ENCODE measurements at places on chromosomes 5 and 9. TPM values are rescaled to one million over a fixed set of nuclear protein-coding genes. Genes with fewer than 3 reads are reported as not detected.

DNA sequence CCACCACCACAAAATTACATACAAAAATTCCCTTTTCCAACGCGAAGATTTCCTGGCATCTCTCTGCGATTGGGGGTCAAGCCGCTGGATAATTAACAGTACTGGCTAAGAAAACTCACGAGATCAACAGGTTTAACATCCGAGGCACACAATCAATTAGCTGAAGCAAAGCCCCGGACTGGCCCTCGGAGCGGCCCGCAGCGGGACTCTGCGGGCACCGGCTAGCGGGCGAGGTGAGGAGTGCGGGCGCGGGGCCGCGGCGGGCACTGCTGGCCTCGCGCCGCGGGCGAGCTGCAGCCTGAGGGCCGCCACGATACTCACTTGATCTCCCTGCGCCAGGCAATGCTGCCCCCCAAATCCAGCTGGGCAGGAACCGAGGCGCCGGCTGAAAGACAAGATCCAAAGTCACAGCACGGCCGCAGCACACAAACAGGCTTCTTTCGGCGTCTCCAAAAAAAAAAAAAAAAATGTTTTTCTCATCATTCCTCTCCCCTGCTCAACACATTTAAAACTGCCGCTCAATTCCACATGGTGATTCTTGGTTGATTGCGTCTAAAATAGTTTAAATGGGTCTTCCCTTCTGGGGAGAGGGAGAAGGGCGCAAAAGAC lies 210.2 kb downstream of the MEF2C start:
- no peak for DNase-seq

DNA sequence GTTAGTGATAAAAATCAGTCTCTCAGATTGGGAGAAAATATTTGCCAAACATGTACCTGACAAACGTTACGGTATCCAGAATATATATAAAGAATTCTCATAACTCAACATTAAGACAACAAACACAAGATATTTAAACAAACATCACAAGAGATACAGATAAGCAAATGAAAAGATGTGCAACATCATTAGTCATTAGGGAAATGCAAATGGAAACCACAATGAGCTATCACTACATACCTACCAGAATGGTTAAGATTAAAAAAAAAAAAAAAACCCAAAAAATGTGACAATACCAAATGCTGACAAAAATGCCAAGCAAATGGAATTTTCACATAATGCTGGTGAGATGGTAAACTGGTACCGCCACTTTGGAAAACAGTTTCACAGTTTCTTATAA lies 15.4 kb downstream of the CERT1 start:
- no peak for DNase-seq

DNA sequence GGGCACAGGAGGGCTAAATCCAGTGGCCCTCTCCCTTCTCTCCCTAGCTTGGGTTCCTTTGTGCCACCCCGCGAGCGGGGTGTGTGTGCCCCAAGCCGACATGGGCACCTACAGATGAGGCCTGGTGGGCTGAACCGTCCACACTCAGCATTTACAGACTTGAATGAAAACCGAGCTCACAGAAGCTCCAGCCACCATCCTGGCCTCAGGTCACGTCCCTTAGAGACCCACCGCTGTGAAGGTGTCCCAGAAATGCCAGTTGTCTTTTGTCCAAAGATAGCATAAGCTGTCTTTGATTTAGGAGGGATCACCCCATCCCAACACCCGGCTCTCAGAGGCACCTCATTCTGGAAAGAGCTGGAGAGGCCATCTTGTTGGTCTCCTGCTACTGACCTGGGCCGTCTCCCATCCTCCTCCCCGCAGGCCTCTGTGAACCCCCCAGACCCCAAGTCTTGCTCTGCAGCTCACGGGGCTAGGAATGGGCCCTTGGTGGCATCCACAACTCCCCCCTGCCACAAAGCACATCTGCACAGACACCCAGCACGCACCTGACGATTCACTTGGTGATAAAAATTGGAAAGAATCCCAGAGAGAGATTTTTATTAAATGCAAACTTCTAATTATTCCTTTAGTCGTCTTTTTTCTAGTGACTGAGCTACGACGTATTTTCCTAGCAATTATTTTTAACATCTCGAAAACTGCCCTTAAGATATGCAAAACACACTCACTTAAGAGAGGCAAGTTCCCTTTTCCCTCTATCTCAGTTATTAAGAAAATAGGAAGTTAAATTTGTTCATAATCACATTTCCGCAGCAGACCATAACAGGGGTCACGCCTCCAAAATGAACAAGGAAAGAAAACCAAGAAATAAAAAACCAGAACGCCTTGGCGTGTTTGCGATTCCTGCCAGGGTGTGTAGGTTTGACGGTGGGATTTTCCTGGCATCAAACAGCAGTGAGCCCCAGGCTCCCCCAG lies 80.5 kb upstream of the LMX1B start:
- DNase-seq: no peak

DNA sequence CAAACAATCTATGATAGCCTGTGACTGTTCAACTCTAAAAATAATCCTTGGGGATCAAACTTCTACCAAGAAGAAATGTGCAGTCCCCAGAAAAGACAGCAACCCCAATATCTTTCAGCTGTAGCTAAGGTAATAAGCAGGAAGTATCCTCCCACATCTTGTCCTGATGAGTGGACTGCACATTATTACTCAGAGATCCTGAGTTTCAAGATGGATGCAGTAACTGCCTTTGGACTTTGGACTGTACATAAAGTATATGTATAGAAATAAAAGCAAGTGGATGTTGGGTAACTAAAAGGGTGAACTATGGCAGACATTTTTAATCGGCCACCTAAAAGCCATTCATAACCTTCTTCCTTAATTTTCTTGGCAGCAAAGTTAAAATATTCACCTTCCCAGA lies 45.1 kb downstream of the SMIM23 start:
- no peak for DNase-seq

Gene CLK4
- total RNA-seq: 9.7 TPM

DNA sequence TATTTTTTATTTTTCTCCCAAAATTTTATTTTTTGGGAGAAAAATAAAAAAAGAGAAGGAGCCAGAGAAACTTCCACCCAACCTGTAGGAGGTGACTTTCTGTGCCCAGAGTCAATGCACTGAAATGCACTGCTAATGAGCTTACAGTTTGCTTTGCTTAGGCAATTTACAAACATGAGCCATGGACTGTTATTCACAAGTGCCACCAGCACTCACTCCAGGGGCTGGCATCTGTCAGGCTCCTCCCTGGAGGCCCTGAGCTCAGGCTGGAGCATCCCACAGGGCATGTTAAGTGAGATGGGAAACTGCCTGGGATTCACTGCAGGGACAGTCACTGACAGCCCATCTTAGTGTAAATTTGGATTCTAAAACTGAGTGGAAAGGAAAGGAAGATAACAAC lies 74.9 kb downstream of the FANCC start:
- DNase-seq: no peak

DNA sequence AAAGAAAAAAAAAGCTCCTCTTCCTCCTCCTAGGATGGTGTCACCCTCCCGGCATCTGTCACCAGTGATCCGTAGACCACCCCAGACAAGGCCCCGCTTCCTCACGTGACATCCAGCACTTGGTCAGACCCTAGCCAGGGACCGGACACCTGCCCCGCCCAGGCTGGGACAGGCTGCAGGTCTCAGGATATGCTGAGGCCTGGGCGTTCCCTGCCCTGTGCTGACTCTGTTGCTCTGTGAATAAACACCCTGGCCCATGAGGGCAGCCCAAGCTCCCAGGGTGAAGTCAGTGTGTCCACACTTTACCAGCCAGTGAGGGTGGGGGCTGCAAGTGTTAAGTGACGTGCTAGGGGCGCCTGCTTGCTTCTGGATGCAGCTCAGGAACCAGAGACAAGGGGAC lies 5.6 kb downstream of the EDF1 start:
- no peak for DNase-seq

Gene PCA3
- total RNA-seq: not detected

Gene ARAP3
- total RNA-seq: 10.8 TPM

Gene IL3
- not detected for total RNA-seq

Gene SLC6A7
- not detected for total RNA-seq

Gene SPOCK1
- 20.1 TPM for total RNA-seq

- peak; percentile 2 for DNase-seq
Observed at GRCh38 chr5:157506981-157507780, 47.2 kb downstream of the NIPAL4 start.

DNA sequence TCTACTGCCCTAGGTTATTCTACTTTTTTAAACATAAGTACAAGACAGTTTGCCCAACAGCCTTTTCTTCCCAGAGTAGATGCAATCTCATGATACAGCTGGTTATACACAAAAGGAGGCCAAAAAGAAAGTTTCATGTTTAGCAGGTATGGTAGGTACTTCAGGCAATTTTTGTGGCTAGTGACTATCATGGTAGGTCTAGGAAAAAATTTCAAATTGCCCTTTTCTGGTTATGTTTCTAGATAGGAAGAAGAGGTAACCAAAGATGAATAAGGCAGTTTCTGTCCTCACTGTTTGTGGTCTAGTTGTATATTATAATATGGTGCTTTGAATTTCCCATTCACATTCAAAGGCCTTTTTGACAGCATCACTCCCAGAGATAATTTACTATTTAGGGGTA lies 19.7 kb downstream of the MEGF9 start:
- DNase-seq: no peak

DNA sequence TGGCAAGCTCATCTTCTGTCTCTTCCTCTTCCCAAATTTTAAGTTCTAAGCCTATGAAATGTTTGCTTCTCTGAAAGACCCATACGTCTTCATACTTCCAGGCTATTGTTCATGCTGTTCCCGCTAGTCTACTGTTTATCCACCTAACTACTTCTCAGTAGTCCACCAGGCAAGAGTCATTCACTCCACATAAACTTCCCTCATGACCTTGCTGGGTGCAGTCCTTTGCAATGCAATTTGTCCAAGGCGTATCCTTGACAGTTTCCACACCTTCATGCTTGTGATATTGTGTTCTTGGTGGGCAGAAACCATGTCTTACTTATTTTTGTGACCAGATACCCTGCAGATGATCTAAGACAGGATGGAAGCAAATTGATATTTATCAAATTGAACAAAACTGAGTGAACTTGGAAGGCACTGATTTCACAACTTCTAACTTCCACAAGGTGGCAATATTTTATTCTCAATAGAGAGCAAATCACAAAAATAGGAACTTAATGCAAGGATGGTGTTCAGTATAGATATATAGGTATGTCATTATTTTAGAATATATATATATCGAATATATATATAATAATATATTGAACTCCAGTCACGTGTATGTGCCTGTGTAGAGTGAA lies 30.3 kb downstream of the TYRP1 start:
- DNase-seq: no peak

GRCh38 chr5:157651623-157652376 lies 438 bp downstream of the SOX30 start:
- no peak for DNase-seq

Gene PCDHGC4
- total RNA-seq: 0.62 TPM

Gene ANKRD34B
- total RNA-seq: 1.5 TPM

Gene MYOT
- not detected for total RNA-seq

DNA sequence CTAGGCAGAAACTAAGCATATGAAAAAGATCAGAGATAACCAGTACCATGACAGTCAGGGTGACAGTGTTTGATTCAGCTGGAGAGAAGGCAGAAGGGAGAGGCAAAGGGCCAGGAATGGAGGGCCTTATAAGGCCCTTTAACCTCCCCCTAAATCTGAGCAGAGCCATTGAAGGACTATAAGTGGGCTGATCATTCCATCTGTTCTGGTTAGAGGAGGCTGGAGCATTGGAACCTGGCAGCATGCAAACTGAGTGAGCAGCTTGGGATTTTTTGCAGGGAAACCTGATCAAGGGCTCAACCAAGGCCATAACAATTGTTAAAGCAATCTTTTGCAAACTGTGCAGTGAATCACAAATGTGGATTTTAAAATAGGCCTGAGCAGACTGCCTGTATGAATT lies 174.5 kb upstream of the DAP start:
- DNase-seq: no peak

DNA sequence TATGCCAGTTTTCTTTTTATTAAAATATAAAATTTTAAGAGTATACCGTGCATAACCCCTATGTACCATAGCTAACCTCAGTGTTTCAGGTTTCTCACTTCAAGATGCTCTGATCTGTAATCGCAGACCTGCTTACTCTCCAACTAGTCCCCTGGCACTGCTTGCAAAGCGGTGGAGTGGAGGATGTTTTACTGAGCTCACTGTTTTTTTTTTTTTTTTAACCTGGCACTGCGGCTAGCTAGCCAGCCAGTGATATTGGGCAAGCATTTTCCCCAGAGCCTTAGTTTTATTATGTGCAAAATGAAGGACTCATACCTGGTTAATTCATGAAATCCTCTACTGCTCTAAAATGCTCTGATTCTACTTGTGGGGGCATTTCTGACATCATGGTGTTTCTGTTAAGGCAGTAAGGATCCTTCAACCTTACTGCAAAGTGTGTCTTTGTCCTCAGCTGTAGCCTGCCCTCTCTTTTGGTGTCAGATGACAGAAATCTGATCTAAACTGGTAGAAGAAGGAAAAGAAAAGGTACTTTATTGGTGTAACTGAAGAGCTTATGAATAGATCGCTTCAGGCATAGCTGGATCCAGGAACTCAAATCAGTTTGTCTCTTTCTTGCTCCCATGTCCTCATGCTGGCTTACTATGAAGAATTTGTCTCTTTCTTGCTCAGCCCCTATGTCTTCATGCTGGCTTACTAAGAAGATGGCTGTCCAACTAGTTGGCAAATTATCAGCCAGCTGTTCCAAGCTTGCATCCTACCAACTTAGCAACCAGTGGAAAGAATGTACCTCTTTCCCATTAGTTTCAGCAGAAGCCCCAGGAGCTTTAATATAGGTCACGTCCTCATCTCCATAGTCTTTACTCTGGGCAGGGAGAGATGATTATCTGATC lies 59.8 kb downstream of the DOCK2 start:
- no peak for DNase-seq

Gene LECT2
- total RNA-seq: not detected

DNA sequence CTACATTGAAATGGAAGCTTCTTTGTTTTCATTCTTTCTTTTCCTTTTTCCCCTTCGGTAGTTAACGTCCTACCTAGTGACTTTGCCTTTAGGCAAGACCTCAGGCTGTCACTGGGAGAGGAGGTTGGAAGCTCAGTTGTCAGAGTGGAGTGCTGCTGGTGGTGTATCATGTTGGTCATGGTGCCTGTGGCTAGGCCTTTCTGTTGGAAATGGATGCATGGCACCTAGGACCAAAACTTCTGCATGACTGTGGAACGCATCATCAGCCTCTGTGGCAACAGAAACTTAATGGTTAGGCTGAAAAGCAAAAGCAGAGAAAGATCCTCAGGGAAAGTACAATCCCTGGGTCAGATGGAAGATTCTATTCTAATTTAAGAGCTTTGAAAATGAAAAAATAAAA lies 57.9 kb downstream of the OSTF1 start:
- DNase-seq: no peak
